ENCODE measurements at places on chromosomes 5 and 9.

GRCh38 chr9:113574441-113575262 lies 111.1 kb downstream of the RGS3 start:
- no peak for DNase-seq

DNA sequence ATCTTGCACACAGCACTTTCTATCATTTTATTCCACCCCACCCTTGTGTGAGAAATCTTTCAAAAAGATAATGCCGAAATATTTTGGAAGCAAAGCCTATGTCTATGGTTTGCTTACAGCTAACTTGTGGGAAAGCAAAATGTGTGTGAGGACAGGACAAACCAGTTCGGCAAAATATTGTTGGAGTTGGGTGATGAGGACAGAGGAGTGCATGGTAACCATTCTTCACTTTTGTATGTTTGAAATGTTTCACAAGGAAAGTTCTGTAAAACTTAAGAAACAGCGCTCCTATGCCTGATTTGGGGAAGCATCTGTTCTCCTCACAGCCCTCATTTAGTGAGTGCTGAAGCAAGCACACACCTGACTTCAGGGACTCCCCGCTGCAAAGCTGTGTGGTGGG lies 62.0 kb upstream of the RNF130 start:
- no peak for DNase-seq

DNA sequence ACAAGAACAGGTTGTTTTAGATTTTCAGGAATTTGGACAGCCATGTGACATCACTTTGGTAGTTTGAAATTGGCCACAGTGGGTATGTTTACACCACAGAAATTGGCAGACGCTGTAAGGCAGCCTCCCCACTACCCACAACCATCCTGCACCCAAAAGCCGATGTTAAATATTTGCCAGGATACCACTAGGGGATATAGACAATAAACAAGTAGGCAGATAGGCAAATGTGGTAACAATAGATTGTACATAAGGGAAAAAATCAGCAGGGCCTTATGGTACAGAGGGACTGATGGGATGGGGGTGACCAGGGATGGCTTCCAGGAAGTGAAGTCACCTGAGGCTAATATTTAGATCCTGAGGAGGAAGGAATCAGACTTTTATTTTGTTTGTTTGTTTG lies 31.1 kb upstream of the DUSP1 start:
- DNase-seq = no peak

- DNase-seq = no peak
These were observed 153.6 kb downstream of the GLIS3 start for GRCh38 chr9:4146293-4146692.

DNA sequence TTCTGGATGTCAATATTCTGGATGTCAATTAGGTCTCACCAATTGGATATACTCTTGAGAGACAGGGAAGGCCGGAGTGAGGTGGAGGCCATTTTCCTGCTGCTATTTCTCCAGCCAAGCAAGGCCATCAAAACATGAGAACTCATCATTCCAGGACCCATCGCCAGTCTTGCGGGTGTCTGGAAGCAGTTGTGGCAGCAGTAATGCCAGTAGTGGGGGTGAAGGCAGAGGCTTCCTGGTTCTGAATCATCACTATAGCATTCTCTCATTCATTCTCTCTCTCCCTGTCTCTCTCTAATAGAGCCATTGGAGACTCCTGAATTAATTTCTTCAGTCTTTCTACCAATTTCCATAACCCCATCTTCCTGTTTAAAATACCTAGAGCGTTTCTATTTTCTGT lies 71.8 kb downstream of the EGFLAM start:
- DNase-seq = no peak

GRCh38 chr9:81628897-81629296 lies 60.5 kb downstream of the TLE1 start:
- no peak for DNase-seq

- no peak for DNase-seq
These were observed 93.0 kb upstream of the ANKRD55 start for GRCh38 chr5:56326116-56326515.

DNA sequence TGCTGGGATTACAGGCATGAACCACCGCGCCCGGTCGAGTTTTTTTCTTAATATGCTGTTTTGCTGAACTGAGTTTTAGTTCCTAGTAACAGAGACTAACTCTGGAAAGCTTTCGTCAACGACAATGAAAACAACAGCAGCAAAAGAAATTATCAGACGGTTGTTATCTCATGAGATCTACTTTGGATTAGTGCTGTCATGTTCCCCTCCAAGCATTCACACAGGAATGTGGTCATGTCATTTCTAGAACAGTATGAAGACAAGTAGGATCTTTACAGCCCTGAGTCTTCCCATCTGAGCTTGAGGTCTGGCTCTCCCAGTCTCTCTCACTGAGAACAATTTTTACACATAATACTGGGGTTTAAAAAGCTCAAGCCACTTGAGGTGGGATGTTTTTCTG lies 4.0 kb upstream of the ANKRD33B start:
- DNase-seq = no peak

DNA sequence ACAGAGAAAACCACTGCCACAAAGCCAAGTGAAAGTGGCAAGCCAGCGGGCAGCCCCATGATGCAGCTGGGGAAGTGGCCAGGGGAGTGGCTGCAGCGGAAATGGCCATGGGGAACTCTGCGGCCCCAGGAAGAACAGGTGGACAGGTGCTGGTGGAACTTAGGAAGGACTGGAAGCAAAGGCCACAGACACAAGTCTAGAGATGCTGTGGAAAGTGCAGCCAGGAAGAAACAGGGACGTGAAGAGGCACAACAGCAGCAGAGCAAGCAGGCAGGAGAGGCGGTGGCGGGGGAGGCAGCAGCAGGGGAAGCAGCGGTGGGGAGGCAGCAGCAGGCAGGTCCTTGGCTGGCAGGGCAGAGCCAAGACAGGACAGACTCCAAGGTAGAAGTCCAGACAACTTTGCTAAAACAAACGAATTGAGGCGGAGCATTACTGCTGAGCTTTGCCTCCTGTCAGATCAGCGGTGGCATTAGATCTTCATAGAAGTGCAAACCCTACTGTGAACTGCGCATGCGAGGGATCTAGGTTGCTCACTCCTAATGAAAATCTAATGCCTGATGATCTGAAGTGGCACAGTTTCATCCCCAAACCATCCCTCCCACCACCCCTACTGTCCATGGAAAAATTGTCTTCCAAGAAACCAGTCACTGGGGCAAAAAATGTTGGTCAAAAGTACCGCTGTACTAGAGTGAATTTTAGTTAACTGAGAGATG lies 11.8 kb downstream of the SURF6 start:
- DNase-seq = no peak

GRCh38 chr9:71692337-71692736 lies 76.0 kb downstream of the CEMIP2 start:
- DNase-seq = no peak

- DNase-seq = peak; percentile 90
These were observed at the start of gene SNX18 for GRCh38 chr5:54517512-54518145. SNX18 (plus strand) TSS chr5:54517759; CDS start chr5:54517953, 194 bp downstream.

GRCh38 chr9:104795082-104795481 lies 31.2 kb downstream of the NIPSNAP3B start:
- DNase-seq = no peak

DNA sequence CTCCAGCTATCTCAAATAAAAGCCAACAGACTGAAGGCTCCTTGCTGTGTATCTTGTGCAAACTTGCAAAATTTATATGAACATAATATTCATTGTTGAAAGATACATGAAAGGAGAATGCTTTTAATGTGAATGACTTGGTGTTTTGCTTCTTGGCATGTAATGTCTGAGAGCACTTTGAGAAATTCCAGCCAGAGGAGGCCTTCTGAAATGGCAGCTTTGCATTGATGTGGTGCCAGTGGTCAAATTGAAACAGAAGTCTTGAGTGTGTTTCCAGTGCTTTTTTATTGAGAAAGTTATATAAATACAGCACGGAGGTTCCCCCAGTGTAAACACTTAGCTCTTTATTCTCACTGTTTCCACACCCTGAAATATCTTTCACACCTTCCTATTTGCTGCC lies 182.1 kb downstream of the ADCY2 start:
- DNase-seq = no peak

DNA sequence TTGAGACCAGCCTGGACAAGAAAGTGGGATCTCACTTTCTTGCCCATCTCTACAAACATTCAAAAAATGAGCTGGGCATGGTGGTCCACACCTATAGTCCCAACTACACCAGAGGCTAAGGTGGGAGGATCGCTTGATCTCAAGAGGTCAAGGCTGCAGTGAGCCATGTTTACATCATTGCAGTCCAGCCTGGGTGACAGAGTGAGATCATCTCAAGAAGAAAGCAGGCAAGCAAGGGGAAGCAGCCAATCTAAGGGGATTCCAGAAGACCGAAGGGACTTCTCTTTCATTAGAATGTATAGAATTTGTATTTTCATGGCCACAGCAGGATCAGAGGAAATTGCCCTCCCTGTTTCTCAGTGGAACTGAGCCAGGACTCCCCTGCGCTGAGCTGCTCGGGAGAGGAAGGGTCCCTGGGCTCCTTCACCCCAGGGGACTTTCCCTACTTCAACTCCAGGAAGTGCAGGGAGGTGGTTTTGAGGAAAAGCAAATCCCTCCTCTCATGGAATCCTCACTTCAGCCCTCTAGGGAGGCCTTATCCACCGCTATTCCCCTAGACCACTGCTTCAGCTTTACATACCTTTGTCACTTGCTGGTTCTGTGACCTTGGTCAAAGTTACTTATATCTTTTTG lies 12.1 kb downstream of the WWC1 start:
- no peak for DNase-seq

GRCh38 chr9:4936823-4937222 lies 48.2 kb upstream of the JAK2 start:
- no peak for DNase-seq

DNA sequence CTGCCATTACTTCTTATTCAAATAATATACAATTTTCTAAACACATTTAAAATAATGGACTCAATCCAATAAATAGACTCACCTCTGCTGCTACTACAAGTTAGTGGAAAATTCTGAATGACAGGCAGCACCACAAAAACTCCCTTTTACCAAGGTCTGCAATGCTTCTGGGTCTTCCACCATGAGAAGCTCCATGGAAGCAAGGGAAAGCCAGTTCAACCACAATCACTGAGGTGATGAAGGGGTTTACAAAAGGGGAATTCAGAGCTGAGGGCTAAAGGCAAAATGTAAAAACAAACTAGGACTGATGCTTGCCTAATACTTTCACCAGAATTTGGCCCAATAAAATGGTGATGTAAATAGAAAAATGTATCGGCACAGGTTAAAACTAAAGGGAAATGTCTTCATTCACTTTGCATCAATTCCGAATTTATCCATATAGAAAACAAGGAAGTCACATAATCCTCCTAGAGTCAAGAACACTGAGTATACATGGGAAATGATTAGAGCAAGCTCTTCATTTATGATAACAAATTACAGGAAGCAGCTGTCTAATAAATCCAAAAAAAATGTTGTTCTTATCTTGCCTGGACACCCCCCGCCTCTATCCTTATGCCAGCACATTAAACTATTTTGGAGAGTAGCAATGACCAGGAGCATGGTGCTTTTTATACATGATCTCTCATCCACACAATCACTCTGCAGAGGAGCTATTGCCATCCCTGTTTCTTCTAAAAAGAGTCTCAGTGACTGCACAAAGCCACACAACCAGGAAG lies 66.3 kb upstream of the NFIB start:
- DNase-seq = no peak

DNA sequence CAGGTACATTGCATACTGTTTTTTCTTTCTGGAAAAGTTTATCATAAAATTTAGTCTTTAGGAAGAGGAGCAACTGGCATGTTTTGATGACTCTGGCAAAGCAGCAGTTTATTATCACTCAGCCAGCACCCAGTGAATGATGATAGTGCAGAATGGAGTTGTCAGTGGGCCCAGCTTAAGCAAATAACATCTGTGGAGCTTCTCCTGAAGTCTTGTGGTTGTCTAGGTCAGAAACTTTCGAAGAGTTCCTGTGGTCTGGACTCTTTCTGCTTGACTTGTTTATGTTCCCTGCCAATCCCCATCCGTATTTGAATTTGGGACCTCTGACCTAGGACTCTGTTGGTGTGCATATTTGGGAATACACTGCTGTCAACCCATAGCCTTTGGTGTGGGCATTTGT lies 38.1 kb upstream of the C5orf47 start:
- no peak for DNase-seq

DNA sequence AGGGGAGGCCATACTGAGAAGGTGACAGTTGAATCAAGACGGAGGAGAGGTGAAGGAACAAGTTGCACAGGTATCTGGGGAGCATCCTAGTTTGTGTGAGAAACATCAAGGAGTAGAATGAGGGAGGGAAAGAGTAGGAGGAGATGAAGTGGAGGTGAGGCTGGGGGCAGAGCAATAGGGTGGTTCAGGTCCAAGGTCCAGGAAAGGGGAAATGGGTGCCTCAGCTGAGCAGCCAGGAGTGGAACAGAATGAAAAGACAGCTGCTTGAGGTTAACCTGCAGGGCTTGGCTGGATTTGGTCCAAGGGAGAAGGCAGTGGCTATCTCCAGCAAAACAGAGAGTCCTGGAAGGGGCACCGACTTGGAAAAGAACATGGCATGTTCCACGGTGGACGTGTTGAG lies 5.3 kb downstream of the SLC1A1 start:
- DNase-seq = no peak

GRCh38 chr5:68147659-68148058 lies 67.9 kb upstream of the PIK3R1 start:
- no peak for DNase-seq

- no peak for DNase-seq
These were observed 142.7 kb upstream of the ADAMTSL1 start for GRCh38 chr9:18331310-18331684.

GRCh38 chr9:10806868-10807267 lies 194.1 kb upstream of the PTPRD start:
- no peak for DNase-seq

- DNase-seq = no peak
These were observed 14.7 kb downstream of the DIAPH1 start for GRCh38 chr5:141603923-141604717.

DNA sequence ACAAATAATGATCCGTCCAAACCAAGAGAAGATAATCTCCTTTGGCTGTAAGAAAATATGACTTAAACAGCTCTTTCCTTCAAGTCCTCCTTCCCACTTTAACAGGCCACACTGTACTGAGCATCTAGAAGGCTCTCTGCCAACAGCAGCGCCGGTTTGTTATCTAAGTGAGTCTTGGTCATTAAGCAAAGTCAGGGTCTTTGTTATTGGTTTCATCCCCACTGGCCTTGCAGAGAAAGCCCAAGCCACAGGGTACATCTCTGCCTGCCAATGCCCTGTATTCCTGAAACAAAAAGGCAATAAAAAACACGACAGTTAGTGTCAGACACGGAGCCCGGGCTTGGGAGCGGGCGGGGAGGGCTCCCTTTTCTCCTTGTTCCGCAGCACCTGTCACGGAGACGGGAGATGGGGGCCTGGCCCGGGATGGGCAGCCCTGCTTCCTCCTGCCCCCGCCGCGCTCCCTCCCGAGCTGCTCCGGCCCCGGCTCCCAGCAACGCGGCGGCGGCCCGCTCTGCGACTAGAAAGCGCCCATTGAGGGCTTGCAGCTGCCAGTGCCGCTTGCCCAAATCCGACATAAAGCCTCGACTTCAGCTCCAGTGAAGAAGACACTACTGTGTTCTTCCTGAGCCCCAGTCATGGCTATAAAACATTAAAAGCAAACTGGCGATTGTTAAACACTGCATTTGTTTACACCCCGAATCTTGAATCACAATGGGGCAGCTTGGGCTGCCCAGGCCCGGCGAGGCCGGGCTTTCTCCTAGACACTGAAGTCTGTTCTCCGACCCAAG lies 28.1 kb upstream of the PIK3R1 start:
- DNase-seq = no peak
